Stimulated activated CD4-positive, alpha-beta T cell treated with anti-CD3 and anti-CD28 coated beads, Interleukin-12 subunit alpha, Interleukin-12 subunit beta, amount 100 ng/mL, for 48 hours (primary cell): ENCODE measurements at places on chromosomes 3 and 15.

GRCh38 chr3:127927829-127928604, 13.0 kb downstream of the KBTBD12 start:
- DNase-seq: no peak

DNA sequence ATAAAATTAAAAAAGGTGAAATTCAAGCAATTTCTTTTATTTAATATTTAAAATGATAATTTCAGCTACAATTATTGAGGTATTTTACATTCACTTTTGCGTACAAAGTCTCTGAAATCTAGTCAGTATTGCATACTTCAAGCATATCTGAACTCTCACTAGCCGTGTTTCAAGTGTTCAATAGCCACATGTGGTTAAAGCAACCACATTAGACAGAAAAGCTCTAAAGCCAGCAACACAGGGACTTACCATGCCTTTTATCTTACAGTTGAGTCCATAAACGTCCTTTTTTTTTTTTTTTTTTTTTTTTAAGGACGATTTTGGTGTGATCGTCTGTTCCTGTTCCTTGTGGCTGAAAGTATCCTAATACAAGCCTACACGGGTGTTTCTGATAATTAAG, 257.0 kb upstream of the RGMA start:
- DNase-seq: no peak

GRCh38 chr3:37590328-37591079, 271.2 kb upstream of the CTDSPL start:
- no peak for DNase-seq

DNA sequence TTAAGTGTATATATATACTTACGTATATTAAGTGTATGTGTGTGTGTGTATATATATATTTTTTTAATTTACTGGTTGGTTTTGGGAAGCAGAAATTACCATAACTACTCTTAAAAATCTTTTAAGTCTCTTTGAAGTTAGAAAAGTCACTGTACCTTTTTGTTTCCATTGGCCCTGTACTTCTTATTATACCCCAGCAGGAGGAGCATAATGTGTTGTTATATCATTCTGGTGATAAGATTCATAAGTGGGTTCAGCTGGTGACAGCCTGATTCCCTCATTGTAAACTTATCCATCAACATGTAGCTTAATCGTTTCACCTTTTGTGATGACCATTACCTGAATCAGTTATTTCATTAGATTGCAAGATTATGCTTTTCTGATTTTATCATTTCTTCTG, 30.8 kb downstream of the MLH1 start:
- no peak for DNase-seq

DNA sequence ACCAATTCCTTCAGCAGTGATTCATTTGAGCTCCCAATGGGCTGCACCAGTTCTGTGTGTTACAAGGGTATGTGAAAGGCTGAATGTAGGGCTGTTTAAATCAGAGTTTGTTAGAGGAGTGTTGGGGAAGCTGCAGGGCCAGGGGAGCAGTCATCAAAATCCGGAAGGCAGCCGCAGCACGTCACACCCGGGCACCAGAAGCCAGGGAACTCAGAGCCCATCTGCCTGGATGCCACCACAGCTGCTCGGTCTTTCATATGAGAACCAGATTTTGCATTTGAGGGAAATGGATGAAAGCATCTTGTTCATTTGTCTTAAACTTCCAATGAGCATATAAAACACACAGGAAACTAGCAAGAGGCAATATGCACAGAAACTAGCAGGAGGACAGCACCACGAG, 24.2 kb upstream of the NEO1 start:
- DNase-seq: no peak

DNA sequence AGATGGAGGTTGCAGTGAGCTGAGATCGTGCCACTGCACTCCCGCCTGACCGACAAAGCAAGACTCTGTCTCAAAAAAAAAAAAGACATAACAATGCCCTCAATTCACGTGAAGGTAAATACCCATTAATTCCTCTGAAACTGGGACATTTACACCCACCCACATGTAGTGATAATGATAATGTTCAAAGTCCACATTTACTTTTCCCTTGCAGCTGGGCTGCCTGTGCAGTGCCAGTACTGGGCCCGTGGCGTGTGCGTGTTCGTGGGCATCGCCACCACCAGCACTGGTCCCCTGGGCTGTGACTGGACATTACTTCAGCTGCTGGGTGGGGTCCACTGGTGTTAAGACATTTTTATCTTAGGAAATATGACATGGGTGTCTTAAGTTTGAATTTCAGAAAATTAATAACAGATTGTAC, 123.6 kb downstream of the SLC25A26 start:
- DNase-seq: no peak

- DNase-seq: no peak
Observed at GRCh38 chr3:148882288-148882687, 17.2 kb downstream of the CPA3 start.

DNA sequence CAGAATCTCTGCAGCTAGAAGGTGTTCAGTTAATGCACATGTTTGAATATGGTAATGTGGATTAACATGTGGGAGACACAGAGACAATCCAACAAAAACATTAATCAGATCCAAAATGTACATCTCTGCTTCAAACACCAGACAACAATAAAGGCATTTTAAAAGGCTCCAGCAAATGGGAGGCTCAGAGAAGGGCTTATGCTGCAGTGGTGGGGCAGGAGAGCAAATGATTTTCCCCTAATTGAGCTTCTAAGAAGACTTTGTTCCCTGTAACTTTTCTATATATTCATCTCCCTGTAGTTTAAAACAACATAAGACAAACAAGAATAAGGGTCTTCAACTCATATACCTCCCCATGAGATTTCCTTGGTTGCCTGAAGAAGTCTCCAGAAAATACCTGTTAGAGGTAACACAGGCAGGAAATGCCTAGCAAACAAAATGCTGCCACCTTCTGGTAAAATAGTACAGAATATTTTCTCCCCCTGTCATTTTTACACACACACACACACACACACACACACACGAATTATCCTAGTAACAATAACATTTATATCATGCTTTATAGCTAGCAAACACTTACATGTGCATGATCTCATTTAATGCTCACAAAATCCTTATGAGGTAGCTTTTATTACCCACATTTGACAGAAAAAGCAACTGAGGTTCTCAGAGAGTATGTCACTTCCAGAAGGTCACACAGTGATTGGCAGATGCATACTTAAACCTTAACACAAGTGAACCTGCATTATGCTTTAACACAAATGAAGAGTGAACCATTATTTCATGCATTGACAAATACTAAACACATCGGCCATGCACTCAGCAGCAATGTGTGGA, 123.4 kb upstream of the MB21D2 start:
- no peak for DNase-seq

DNA sequence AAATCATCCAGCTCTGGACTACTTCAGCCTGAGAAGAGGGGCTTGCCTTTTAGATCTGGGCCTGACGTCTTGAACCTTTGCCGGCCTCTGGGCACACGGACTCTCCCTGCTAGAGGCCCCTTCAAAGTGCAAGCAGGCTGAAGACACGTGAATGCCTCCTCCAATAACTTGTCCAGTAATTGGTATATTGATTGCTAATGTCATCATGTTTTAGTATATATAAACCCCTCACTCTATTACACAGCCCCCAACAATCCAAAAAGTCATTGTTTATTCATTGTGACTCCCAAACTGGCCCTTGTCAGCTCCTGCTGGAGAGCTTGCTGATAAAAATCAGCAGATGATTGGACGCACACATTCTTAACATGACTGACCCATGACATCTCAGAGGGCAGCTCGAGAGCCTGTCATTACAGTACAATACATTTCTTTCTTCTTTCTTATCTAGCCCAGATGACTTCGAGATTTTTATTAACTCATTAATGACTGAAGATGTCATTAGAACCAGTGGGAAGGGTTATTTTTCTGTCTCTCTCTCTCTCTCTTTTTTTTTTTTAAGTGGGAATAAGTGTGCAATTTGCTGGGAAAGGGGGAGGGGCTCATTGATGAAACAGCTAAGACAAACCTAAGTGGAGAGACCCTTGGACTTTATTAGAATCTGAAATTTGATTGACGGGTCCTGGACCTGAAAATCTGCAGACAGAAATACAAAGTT, 65.5 kb upstream of the NR2F2 start:
- DNase-seq: no peak

- DNase-seq: no peak
Observed at GRCh38 chr3:171379961-171380483, 80.2 kb downstream of the TNIK start.

DNA sequence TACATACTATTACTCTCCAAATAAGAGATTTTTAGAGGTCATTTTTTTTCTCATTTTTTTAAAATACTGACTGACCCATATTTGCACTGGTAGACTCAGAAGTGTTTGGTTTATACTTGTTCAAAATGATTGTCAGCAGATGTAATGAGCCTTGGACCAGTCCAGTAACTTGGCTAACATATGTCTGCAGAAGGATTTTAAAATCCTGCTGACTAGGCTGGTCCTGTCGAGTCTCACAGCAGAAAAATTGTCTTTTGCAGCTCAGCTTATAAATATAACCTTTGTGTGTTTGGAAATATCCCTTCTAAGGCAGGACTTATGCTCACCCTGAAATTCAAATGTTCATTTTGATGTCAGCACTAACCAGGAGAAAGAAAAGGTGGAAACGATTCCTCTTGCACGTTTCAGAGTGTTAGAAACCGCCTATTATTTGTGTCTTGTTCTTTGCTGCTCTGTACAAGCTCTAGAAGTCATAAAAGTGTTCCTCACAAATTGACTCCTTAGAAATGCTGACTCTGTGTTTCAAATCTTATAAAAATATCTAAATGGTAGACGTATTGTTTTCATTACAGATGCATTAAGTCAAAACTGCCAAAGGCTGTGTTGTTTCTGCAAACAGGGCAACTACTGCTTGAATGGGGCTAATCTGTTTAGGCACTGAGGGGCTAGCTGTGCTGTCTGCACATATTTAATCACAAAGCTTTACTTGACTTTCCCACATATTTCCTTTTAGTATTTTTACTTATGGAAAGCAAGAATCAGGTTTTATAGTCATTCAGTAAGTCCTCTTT, 95.3 kb downstream of the CHL1 start:
- DNase-seq: no peak

GRCh38 chr3:145776782-145777408, 384.1 kb downstream of the PLOD2 start:
- no peak for DNase-seq

DNA sequence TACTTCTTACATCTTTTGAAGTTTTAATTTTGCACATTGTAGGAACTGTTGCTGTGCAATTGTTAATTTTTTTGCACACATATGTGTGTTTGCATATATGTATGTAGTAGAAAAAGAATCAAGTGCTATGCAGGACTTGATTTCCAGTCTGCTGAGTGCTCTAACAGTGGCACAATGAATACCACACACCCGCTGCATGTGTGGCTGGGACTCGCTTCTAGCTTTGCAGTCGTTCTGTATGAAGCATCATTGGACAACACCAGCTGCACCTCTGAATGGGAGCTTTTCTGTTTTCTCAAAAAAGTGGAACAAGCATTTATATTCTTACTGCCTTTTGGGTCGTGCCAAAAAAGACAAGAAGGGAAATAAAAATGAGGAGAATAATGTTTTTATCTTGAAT, 564.7 kb downstream of the FOXP1 start:
- no peak for DNase-seq

DNA sequence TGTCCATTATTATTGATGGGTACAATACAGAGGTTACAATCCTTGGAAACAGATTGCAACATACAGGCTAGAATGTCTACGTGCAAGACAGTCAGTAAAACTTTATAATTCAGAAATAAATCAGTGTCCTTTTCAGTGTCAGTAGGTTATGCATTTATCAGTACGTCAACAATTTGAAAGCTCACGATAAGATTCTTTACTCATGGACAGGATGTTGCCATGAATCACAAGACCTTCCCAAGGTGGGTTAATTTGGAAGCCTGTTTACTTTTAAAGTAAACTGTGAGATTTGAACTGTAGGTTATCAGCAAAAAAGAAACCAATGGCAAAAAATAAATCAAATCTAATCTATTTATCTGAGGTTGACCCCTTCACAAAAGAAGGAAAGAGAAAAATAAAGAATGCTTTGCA, 243.9 kb upstream of the AGTR1 start:
- no peak for DNase-seq

- no peak for DNase-seq
Observed at GRCh38 chr3:152266221-152266995, 2.3 kb upstream of the MBNL1 start.

- no peak for DNase-seq
Observed at GRCh38 chr3:129855832-129856419, 37.6 kb downstream of the TMCC1 start.

GRCh38 chr15:48046813-48047438, 73.9 kb upstream of the SLC24A5 start:
- no peak for DNase-seq

GRCh38 chr3:122003606-122004005, 18.4 kb downstream of the ILDR1 start:
- no peak for DNase-seq

GRCh38 chr3:66463054-66463631, 37.7 kb downstream of the LRIG1 start:
- DNase-seq: no peak

DNA sequence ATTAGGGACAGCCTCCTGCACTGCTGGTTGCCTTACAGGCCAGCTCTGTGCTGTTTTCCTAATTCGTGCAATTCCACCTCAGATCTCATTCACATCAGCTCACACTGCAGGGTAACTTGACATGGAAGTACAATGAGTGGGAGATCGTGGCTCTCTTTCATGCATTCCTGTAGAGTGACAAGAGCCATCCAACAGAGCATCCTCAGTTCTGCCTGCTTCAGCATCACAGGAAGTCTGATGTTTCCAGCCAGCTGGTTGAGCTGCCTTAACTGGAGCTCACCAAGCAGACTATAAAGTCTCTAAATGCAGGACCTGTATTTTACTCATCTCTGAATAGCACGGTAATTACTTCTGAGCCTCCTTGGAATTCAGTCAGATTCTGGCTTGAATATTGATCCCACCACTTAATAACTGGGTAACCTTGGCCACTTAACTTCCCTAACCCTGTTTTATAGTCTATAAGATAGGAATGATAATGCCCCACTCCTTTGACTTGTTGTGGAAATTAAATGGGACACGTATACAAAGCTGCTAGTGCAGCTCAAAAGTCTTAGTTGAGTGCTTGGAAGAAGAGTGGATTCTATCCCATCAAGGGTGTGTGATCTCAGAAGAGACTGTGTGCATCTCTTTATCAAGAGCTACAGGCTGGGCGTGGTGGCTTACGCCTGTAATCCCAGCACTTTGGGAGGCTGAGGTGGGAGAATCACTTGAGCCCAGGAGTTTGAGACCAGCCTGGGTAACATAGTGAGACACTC, 1.4 kb upstream of the DIS3L start:
- no peak for DNase-seq

DNA sequence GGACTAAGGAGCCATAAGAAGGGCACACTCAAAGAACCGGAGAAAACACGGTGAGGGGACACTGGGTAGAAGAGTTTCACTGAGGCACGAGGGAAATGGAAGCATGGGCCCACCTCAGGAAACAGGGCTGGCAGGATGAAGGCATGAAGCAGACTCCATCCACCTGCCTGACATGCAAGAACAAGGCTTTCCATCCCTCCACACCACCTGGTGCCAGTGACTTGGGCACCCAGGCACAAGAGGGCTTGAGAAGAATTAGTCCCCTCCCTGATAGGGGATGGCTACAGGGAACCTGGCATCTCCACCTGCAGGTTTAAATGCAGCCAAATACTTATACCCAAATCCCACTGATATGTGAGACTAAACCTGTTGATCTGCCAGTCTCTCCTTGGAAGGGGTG, 38.9 kb upstream of the PPP2R3A start:
- DNase-seq: no peak

GRCh38 chr3:43728947-43729346, 38.2 kb downstream of the ABHD5 start:
- DNase-seq: no peak
